ENCODE measurements at places on chromosomes 6 and 20. TPM values are rescaled to one million over a fixed set of nuclear protein-coding genes. Genes with fewer than 3 reads are reported as not detected.

- H3K27ac ChIP-seq: no peak overlapping the region
- DNase-seq: no peak
- H3K36me3 ChIP-seq: no peaks in the 10 kb centered on the region
- no peaks in the 10 kb centered on the region for H3K27me3 ChIP-seq
- H3K4me1 ChIP-seq: peaks cover 5% of the 10 kb centered on the region
Observed at GRCh38 chr6:157555455-157556143, 174.6 kb downstream of the ZDHHC14 start.

GRCh38 chr6:1123386-1124375, 188.2 kb upstream of the FOXQ1 start:
- no peaks in the 10 kb centered on the region for H3K27me3 ChIP-seq
- DNase-seq: no peak
- H3K36me3 ChIP-seq: no peaks in the 10 kb centered on the region
- no peaks in the 10 kb centered on the region for H3K4me1 ChIP-seq

DNA sequence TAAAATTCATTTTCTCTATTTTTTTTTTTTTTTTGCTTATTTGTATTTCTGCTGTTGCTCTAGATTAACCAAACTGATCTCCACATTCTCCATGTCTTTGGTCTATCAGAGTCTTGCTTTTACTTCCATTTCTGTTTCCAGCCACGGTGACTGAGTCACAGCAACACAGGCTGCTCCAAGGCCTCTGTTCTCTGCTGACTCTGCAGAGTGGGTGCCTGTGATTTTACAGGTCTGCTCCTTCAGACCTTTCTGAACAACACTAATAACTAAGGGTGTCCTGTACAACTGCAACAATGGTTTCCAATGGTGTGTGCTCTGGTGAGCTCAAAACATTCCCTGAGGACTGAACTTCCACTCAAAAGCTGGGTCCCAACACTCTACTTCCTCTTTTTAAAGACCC, 102.3 kb upstream of the BMP2 start:
- no peaks in the 10 kb centered on the region for H3K36me3 ChIP-seq
- H3K4me3 ChIP-seq: no peak overlapping the region
- DNase-seq: no peak
- no peaks in the 10 kb centered on the region for H3K4me1 ChIP-seq

Gene SYCP2
- 3.8 TPM for total RNA-seq

GRCh38 chr20:37896932-37897548, 5.9 kb upstream of the VSTM2L start:
- peaks cover 2% of the 10 kb centered on the region for H3K27me3 ChIP-seq
- no peak for DNase-seq
- no peak overlapping the region for H3K27ac ChIP-seq
- H3K4me1 ChIP-seq: no peaks in the 10 kb centered on the region
- H3K36me3 ChIP-seq: no peaks in the 10 kb centered on the region

DNA sequence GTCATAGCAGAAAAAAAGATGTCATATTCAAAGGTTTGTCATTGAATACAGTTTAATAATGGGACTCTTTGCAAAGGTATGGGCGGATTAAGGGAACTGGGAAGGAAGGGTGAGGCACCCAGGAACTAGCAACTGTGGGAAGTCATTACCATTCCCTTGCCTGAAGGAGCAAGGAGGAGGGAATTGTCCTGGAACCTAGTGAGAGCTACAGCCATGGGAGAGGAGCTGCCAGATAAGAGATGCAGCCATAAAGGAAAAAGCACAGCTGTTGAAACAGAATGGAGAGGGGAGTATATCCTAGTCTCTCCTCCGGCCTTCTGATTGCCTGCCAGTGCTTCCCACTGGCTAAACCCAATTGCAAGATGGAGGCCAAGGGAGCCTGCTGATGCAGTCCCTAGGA, 250.6 kb downstream of the BCKDHB start:
- no peaks in the 10 kb centered on the region for H3K4me1 ChIP-seq
- H3K4me3 ChIP-seq: no peak overlapping the region
- no peak for DNase-seq
- no peaks in the 10 kb centered on the region for H3K36me3 ChIP-seq

Gene ROS1
- not detected for total RNA-seq

DNA sequence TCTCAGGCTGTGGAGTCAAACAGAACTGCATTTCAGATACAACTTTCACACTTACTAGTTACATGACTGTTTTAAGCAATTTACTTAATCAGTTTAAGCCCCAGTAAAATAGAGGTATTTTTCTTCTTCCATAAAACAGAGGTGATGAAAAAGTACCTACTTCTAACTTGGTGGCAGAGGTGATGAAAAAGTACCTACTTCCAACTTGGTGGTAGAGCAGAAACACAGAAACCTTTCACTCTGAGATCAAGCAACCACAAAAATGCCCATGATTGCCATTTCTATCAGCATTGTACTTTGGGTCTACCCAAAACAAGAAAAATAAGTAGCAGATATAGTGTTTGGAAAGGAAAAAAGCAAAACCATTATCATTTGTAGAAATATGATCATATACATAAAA, 148.7 kb downstream of the OPRM1 start:
- H3K36me3 ChIP-seq: peaks cover 4% of the 10 kb centered on the region
- no peak for DNase-seq
- no peak overlapping the region for H3K27ac ChIP-seq
- H3K4me3 ChIP-seq: no peak overlapping the region
- H3K4me1 ChIP-seq: peaks cover 4% of the 10 kb centered on the region

- H3K27me3 ChIP-seq: no peaks in the 10 kb centered on the region
- no peak for DNase-seq
- no peak overlapping the region for H3K4me3 ChIP-seq
- no peaks in the 10 kb centered on the region for H3K36me3 ChIP-seq
- H3K27ac ChIP-seq: no peak overlapping the region
- no peaks in the 10 kb centered on the region for H3K4me1 ChIP-seq
Observed at GRCh38 chr6:116205281-116205680, 48.6 kb downstream of the TSPYL4 start.

GRCh38 chr6:66307490-66307889, 600.5 kb upstream of the EYS start:
- H3K27me3 ChIP-seq: no peaks in the 10 kb centered on the region
- H3K4me3 ChIP-seq: no peak overlapping the region
- H3K36me3 ChIP-seq: no peaks in the 10 kb centered on the region
- no peaks in the 10 kb centered on the region for H3K4me1 ChIP-seq
- no peak for DNase-seq
- H3K27ac ChIP-seq: no peak overlapping the region

Gene HLA-DPA1
- total RNA-seq: 115 TPM

Gene KCNK15
- total RNA-seq: not detected

GRCh38 chr20:40414843-40415615, 274.0 kb downstream of the MAFB start:
- H3K27me3 ChIP-seq: no peaks in the 10 kb centered on the region
- no peak overlapping the region for H3K27ac ChIP-seq
- no peaks in the 10 kb centered on the region for H3K36me3 ChIP-seq
- no peak for DNase-seq
- H3K4me1 ChIP-seq: no peaks in the 10 kb centered on the region
- H3K4me3 ChIP-seq: no peak overlapping the region

Gene GRIK2
- total RNA-seq: 0.16 TPM

DNA sequence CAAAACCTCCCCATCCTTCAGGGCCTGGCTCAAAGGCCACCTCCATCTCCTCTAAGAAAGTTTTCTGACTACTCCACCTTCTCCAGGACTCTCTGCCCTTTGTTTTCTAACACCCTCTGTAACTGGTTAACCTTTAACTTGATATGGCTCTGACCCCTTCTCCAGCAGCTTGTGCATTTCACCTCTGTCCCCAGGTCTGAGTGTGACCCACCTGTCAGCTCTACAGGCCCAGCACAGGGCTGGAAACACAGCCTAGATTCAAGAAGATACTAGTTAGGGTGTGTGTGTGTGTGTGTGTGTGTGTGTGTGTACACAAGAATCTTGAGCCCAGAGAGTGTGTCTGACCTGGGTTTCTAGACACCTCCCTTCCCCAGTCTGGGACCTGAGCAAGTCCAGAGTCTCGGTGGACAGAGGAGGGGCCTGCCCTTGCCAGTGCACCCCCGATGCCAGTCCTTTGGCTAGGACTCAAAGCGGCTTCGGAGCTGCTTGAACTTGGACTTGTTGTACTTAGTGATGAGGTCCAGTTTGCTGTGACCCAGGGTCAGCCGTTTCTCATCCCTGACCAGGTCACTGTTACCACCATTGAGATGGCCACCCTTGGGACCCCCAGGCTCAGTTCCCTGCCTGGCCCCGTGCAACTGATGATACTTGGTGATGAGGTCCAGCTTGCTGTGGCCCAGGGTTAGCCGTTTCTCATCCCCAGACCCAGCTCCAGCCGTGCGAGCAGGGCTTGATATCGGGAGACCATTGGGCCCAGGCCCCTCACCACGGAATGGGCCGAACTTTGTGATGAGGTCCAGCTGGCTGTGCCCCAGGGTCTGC, 1.7 kb upstream of the EIF6 start:
- H3K4me1 ChIP-seq: peaks cover 8% of the 10 kb centered on the region
- H3K4me3 ChIP-seq: no peak overlapping the region
- H3K36me3 ChIP-seq: no peaks in the 10 kb centered on the region
- no peak for DNase-seq
- peak overlapping the region; percentile 7 for H3K27ac ChIP-seq

Gene ENPP1
- not detected for total RNA-seq

- H3K4me3 ChIP-seq: no peak overlapping the region
- H3K27ac ChIP-seq: no peak overlapping the region
- no peak for DNase-seq
- no peaks in the 10 kb centered on the region for H3K36me3 ChIP-seq
- H3K27me3 ChIP-seq: no peaks in the 10 kb centered on the region
Observed at GRCh38 chr6:15839969-15840541, 177.2 kb upstream of the DTNBP1 start.

- no peak overlapping the region for H3K4me3 ChIP-seq
- H3K27me3 ChIP-seq: no peaks in the 10 kb centered on the region
- H3K27ac ChIP-seq: no peak overlapping the region
- H3K36me3 ChIP-seq: no peaks in the 10 kb centered on the region
- no peaks in the 10 kb centered on the region for H3K4me1 ChIP-seq
- DNase-seq: no peak
Observed at GRCh38 chr6:141307309-141307998, 825.3 kb upstream of the GJE1 start.

GRCh38 chr6:90098001-90098531, 198.6 kb downstream of the BACH2 start:
- no peaks in the 10 kb centered on the region for H3K27me3 ChIP-seq
- no peak overlapping the region for H3K4me3 ChIP-seq
- DNase-seq: no peak

DNA sequence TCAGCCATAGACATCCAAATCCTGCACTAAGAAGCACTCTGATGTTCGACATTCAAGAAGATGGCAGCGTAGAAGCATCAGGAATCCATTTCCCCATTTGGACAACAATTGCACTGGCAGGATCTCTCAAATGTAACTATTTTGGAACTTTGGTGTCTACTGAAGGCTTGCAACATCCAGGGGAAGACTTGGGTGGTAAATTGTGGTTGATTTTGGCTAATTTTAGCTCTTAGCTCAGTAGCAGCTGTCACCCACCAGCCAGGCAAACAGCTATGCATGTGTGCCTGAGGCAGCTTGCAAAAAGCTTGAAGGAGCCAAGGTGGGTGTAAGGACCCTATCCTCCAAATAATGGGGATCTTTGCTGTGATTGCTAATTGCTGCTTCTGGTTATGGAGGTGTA, 35.1 kb upstream of the PPP1R3G start:
- H3K27ac ChIP-seq: no peak overlapping the region
- no peaks in the 10 kb centered on the region for H3K4me1 ChIP-seq
- no peaks in the 10 kb centered on the region for H3K27me3 ChIP-seq
- DNase-seq: no peak
- H3K4me3 ChIP-seq: no peak overlapping the region
- H3K36me3 ChIP-seq: no peaks in the 10 kb centered on the region

Gene TRIM31
- not detected for total RNA-seq

Gene KIAA0408
- 10.9 TPM for total RNA-seq

Gene PLCG1
- 479 TPM for total RNA-seq

DNA sequence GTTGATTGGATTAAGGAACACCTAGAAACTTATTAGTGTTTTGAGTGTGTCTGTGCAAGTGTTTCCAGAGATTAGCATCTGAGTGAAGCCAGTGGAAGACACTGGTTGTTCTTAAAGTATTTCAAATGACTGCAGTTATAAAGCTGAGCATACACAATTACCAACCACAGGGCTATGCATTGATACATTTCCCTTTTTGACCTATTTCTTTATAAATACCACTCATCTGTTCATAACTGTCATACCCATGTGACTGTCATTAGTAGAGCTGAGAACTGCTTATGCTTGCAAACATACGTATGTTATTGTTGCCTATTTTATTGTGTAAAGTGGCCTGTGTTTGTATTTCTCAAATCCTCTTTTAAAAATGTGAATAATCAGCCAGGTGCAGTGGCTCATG, 15.3 kb upstream of the ZC3H12D start:
- H3K36me3 ChIP-seq: peaks cover 5% of the 10 kb centered on the region
- peak overlapping the region; percentile 10 for H3K27ac ChIP-seq
- H3K27me3 ChIP-seq: no peaks in the 10 kb centered on the region
- peaks cover 26% of the 10 kb centered on the region for H3K4me1 ChIP-seq

GRCh38 chr6:146984251-146984924, 219.8 kb upstream of the STXBP5 start:
- H3K27ac ChIP-seq: no peak overlapping the region
- DNase-seq: no peak
- H3K4me1 ChIP-seq: no peaks in the 10 kb centered on the region
- H3K27me3 ChIP-seq: no peaks in the 10 kb centered on the region

- DNase-seq: no peak
- H3K36me3 ChIP-seq: peaks cover 11% of the 10 kb centered on the region
- no peaks in the 10 kb centered on the region for H3K27me3 ChIP-seq
- H3K4me3 ChIP-seq: no peak overlapping the region
Observed at GRCh38 chr6:73511796-73512195, 9.0 kb downstream of the EEF1A1 start.

GRCh38 chr20:24507182-24507853, 37.9 kb downstream of the SYNDIG1 start:
- H3K4me1 ChIP-seq: no peaks in the 10 kb centered on the region
- no peaks in the 10 kb centered on the region for H3K27me3 ChIP-seq
- no peaks in the 10 kb centered on the region for H3K36me3 ChIP-seq
- no peak for DNase-seq
- H3K27ac ChIP-seq: no peak overlapping the region

Gene PSORS1C2
- not detected for total RNA-seq

- H3K4me1 ChIP-seq: peaks cover 12% of the 10 kb centered on the region
- no peak overlapping the region for H3K27ac ChIP-seq
- no peaks in the 10 kb centered on the region for H3K36me3 ChIP-seq
- H3K4me3 ChIP-seq: no peak overlapping the region
Observed at GRCh38 chr20:62734881-62735280, 26.2 kb downstream of the NTSR1 start.

- DNase-seq: no peak
- H3K27ac ChIP-seq: no peak overlapping the region
- H3K4me3 ChIP-seq: no peak overlapping the region
Observed at GRCh38 chr6:106077170-106077569, 9.0 kb upstream of the PRDM1 start.

Gene PDE7B
- total RNA-seq: 0.37 TPM
